Stimulated activated CD8-positive, alpha-beta memory T cell treated with anti-CD3 and anti-CD28 coated beads, Interleukin-4, amount 100 ng/mL, for 48 hours (primary cell): ENCODE measurements at places on chromosomes 13 and 19.

DNA sequence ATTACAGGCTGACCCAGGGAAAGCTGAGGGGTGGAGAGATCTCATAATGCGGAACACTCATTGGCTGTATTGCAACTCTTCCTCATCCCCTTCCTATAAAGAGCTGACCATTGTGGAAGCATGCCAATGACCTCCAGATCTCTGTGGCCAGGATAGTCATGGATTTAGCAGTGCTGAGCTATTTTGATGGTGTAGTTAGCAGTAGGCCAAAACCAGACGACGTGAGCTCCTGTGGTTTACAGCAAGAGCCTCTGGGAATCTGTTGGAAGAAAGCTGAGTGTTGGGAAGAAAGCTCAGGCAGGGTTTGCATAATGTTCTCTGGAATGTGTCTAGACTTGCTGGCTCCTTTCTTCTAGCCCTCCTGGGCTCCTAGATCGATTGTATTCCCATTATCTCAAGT is 187.5 kb upstream of the GPC6 start:
- DNase-seq, result no peak

DNA sequence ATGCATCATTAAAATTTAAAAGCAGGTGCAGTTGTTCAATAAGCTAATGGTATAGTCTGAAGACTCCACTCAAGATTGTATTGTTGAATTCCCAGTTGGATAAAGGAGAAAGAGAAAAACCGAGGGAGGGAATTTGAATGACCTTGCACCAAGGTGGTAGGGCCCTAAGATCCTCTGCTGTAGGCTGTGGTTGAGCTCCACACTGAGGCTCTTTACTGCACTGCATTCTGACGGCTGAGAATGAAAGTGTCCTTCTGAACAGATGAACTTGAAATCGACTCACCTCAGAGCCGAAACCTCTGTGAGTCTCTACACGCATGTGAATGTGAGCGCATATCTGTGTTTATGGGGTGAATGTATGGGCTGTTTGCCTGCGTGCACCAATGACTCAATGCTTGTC is 388.9 kb upstream of the DACH1 start:
- DNase-seq, result no peak

DNA sequence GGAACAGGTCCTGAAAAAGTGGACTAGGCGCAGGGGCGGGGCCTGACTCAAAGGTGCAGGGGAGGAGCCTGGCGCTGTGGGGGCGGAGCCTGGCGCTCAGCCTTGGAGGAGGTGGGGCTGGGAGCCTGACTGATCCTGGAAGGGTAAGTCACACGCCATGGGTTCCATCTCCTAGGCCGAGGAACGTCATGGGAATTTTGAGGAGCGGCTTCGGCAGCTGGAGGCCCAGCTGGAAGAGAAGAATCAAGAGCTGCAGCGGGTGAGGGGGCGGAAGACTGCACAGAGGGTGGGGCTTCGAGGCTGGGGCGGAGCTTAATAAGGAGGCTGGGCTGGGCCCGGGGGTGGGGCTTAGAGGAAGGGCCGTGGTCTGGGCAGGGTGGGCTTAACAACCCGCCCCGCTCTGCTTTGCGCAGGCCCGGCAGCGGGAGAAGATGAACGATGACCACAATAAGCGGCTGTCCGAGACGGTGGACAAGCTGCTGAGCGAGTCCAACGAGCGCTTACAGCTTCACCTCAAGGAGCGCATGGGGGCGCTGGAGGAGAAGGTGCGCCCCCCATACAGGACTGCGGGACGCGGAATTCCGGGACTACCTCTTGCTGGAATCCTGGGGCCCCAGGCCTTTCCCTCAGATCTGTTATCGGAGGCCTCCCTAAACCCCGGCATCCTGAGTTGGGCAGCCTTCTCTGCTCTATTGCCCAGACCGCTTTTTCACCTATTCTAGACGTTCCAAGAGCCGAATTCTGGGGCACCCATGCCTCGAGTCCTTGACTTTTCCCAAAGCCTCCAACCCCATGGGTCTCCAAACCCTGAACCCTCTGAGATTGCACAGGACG is 14.5 kb downstream of the PPFIA3 start:
- peak; percentile 79 for DNase-seq

DNA sequence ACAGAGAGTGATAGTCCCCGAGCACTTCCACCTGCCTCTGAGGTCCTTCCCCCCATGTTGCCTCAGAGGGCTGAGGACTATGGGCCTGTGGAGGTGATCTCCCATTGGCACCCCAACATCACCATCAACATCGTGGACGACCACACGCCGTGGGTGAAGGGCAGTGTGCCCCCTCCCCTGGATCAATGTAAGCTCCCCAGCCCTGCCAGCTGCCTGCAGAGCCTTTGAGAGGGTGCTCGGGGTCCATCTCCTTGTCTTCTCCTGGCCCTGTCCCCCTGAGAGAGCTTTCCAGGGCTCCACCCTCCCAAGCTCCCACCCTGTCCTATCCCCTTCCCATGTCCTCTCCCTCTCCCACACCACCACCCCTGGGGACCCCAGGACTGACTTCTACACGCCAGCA is 14.9 kb upstream of the RELB start:
- DNase-seq, result no peak

GRCh38 chr13:85537601-85538000 is 261.6 kb downstream of the SLITRK6 start:
- no peak for DNase-seq

DNA sequence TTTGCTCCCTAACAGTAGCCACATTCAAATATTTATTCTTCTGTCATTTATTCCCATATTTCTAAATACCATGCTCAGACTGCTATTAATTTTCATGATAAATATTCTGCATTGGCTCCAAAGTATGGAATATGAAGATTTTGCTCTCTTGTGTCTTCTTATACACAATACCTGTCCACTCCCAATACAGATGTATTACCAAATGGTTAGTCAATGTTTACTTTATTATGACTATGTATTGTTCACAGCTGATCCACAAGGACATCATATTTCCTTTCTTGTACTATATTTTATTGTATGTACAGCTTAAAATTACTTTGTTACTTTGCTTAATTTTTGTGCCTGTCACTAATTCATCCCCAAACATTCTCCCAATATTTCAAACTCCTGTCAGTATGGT is 322.3 kb downstream of the OXGR1 start:
- DNase-seq, result no peak

GRCh38 chr19:51460164-51460992 is 2.1 kb upstream of the SIGLEC8 start:
- peak; percentile 20 for DNase-seq

DNA sequence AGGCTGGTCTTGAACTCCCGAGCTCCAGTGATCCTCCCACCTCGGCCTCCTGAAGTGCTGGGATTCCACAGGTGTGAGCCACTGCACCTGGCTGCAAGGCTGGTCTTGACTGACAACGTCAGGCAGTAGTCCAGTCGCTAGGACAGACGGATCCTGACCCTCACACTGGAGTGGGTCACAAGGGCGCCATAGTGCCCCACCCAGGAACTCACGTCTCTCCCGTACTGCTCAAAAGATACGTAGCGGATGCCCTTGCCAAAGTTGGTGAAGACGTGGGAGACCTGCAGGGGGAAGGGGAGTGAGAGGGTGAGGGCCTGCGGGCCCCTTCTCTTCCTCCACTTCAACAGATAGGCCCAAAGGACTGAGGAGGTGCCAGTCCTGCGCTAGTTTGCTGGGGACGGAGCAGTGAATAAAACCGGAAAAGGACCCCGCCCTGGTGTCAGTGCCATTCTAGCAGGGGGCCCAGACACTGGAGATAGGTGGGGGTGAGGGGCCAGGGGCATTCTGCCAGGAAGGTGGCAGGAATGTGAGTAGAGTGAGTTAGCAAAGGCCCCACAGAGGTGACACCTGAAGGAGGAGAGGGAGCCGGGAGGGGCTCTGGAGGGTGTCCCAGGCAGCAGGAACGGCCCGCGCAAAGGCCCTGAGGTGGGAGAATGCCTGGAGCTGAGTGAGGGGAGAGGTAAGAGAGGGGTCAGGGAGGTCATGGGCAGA is 11.9 kb downstream of the MRPS12 start:
- no peak for DNase-seq

- no peak for DNase-seq
Measured at GRCh38 chr13:53311561-53311960, 282.9 kb downstream of the OLFM4 start.
